ENCODE measurements at places on chromosomes 12 and 14. TPM values are rescaled to one million over a fixed set of nuclear protein-coding genes. Genes with fewer than 3 reads are reported as not detected.
A peak's percentile ranks its signal among the peaks of the same experiment; 100 is the strongest.

DNA sequence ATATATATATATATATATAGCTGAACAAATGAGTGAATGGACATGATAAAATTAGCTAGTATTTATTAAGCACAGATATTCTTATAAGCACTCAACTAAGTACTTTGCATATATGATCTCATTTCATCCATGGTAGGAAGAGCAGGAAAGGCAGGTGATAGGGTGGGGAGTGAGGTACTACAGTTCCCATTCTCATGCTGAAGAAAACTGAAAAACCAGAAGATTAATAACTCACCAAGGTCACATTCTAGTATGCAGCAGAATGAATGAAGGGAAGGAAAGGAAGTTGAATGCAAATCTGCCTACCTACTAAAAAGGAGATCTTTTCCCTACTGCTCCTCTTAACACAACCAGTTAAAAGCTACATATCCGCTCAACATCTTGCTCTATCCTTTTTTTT is 298.1 kb upstream of the TMPO start:
- H3K27ac ChIP-seq, result no peak overlapping the region
- H3K27me3 ChIP-seq, result no peaks in the 10 kb centered on the region
- no peak for DNase-seq
- no peaks in the 10 kb centered on the region for H3K36me3 ChIP-seq

GRCh38 chr14:69232388-69232787 is 27.6 kb upstream of the GALNT16 start:
- no peak for DNase-seq
- H3K36me3 ChIP-seq, result peaks cover 8% of the 10 kb centered on the region
- H3K27me3 ChIP-seq, result no peaks in the 10 kb centered on the region
- H3K27ac ChIP-seq, result no peak overlapping the region
- H3K4me1 ChIP-seq, result peaks cover under 1% of the 10 kb centered on the region
- H3K4me3 ChIP-seq, result no peak overlapping the region

DNA sequence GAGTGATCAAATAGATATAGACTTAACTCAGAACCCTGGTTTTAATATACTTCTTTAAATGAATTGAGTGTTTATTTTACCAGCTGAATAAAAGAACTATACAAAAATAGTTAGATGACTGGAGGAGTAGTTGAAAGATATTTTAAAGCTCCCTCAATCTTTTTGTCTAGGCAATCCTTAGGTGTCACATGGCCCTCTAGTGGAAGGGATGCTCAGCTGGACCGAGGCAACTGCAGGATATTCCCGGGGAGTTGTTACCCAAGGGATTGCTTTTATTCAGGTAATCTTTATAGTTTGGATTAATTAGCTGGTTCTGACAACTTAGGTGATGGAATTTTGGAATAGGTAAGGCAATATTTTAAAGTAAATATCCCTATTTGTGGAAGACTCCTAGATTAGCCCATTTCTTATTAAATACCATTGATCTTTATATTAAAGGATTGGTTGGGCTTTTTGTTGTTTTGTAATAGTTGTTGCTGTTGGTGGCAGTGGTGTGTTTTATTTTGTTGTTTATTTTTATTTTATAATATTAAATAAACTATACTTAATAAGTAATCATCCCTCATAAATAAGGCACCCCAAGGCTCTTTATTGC is 57.1 kb downstream of the ZDHHC17 start:
- H3K27ac ChIP-seq, result no peak overlapping the region
- H3K36me3 ChIP-seq, result no peaks in the 10 kb centered on the region
- H3K4me3 ChIP-seq, result no peak overlapping the region
- no peaks in the 10 kb centered on the region for H3K4me1 ChIP-seq

GRCh38 chr14:44135972-44136371 is 371.1 kb downstream of the FSCB start:
- H3K27ac ChIP-seq, result no peak overlapping the region
- no peak for DNase-seq
- H3K4me3 ChIP-seq, result no peak overlapping the region

The PTCSC3 gene
- not detected for polyA plus RNA-seq

The SLC17A8 gene
- not detected for polyA plus RNA-seq

DNA sequence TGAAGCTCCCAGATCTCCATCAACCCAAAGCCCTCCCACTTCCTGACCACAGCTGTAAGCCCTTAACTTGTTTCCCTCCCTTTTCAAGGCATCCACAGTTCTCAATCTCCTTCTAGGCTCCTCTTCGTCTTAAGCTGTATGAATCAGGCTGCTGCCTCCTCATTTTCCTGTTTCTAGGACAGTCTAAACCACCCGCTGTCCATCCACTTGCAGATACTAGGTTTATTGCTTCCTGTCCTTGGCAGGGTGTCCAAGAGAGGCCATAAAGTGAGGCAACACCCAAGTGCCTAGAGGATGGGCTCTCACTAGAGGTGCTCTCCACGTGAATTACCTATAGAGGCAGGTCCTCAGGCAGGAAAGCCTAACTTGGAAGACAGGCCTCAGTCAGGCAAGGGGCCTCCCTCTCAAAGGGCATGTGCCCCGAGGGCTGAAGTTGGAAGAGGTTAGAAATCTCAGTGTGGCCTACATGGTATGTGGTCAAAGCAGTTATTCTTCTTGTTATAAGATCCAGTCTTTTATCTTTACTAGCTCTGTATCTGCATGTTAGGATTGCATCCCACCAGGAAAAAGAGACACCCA is 8.8 kb upstream of the TMEM106C start:
- H3K27ac ChIP-seq, result no peak overlapping the region
- no peak for DNase-seq

- no peak for DNase-seq
- H3K4me1 ChIP-seq, result peaks cover 21% of the 10 kb centered on the region
- no peak overlapping the region for H3K27ac ChIP-seq
- H3K36me3 ChIP-seq, result peaks cover 4% of the 10 kb centered on the region
- H3K27me3 ChIP-seq, result no peaks in the 10 kb centered on the region
- H3K4me3 ChIP-seq, result no peak overlapping the region
Measured at GRCh38 chr12:29702972-29703371, 80.8 kb downstream of the TMTC1 start.

GRCh38 chr12:6563448-6564050 is 4.5 kb downstream of the NOP2 start:
- H3K4me3 ChIP-seq, result no peak overlapping the region
- no peaks in the 10 kb centered on the region for H3K27me3 ChIP-seq
- H3K4me1 ChIP-seq, result peaks cover 5% of the 10 kb centered on the region
- peak; percentile 74 for DNase-seq
- peaks cover 86% of the 10 kb centered on the region for H3K36me3 ChIP-seq

- H3K4me3 ChIP-seq, result no peak overlapping the region
- H3K27me3 ChIP-seq, result no peaks in the 10 kb centered on the region
- no peak for DNase-seq
- no peaks in the 10 kb centered on the region for H3K36me3 ChIP-seq
- no peak overlapping the region for H3K27ac ChIP-seq
Measured at GRCh38 chr14:102804858-102805257, 27.6 kb downstream of the TRAF3 start.

DNA sequence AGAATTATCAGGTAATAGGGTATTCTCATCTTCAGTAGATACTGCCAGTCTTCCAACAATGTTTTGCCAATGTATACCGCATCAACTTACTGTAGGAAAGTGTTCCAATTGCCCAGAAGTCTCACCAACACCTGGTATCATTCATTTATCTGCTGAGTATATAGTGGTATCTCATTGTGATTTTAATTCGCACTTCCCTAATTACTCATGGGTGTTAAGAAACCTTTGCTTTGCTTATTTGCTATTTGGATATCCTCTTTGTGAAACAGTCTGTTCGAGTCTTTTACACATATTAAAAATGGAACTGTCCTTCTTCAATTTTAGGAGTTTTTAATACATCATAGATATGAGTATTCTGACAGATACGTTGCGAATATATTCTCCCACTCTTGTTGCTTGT is 6.1 kb downstream of the TM7SF3 start:
- no peak overlapping the region for H3K27ac ChIP-seq
- no peaks in the 10 kb centered on the region for H3K36me3 ChIP-seq
- peaks cover 17% of the 10 kb centered on the region for H3K4me1 ChIP-seq
- no peak overlapping the region for H3K4me3 ChIP-seq
- DNase-seq, result no peak
- H3K27me3 ChIP-seq, result no peaks in the 10 kb centered on the region

The NOXRED1 gene
- 0.13 TPM for polyA plus RNA-seq

DNA sequence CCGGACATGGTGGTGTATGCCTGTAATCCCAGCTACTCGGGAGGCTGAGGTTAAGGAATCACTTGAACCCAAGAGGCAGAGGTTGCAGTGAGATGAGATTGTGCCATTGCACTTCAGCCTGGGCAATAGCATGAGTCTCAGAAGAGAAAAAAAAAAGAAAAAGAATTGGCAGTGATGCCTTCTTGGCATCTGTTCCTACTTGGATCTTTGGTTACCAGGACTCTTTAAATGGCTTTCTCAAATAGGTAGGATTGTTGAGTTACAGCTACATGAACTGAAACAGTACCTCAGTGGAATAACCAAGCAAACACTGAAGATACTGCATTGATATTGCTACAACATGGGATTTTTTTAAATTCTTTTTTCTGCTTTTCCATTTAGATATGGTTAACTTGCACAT is 136.8 kb downstream of the SAMD4A start:
- H3K27ac ChIP-seq, result peak overlapping the region; percentile 88
- no peak for DNase-seq
- H3K36me3 ChIP-seq, result peaks cover 5% of the 10 kb centered on the region
- H3K27me3 ChIP-seq, result no peaks in the 10 kb centered on the region

DNA sequence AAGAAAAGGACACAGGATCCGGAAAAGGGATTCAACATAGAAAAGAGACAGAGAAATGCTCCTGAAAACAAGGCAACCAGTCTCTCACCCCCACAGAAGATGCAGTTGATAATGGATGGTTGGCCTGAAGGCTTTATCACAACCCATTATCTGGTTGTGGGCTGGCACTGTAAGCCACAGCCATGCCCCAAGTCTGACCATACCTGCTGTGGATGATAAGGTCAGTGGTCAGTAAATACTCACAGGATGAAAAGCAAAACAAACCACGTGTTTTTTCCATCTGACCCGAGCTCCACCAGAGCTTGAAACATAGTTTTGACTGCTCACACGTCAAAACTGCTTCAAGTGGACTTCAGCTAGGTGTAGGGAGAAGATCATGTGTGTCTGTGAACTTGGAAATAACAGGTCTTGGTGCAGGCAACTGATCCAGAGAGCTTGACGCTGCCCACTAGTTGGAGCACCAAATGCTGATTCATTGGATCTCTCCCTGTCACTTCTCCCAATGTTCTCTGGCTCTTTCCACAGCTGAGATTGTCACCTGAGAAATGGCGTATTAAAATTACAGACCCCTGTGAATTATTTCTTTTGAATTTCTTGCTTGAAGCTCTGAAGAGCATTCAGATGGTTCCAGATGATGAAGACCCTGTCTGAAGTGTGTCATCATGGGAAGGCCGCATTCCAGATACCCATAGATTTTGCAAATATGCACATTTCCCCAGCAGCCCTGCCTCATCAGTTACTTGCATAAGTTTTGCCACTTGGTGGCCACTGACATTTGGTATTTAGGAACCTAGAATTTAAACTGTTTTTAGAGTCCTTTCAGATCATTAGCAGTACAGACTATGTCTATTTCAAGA is 8.5 kb downstream of the TMEM233 start:
- no peak overlapping the region for H3K4me3 ChIP-seq
- no peak for DNase-seq

The GYS2 gene
- polyA plus RNA-seq, result not detected

DNA sequence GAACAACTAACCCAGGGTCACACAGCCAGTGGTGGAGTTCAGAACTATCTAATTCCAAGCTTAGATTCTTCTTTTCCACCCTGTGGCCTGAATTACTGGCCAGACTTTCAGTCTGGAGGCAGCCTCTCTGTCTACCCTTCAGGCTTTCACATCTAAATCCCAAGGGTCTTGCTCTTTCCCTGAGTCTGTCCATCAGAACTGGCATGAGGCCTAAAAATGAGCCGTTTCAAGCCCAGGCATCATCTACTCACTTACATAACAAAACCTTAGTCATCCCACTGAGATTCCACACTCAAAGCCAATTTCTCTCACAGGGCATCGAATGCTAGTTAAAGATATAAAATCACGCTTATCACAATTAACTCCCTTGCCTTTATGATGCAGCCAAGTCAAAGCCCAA is 1.3 kb upstream of the PTGDR start:
- no peaks in the 10 kb centered on the region for H3K36me3 ChIP-seq
- no peak overlapping the region for H3K4me3 ChIP-seq
- H3K4me1 ChIP-seq, result no peaks in the 10 kb centered on the region
- H3K27me3 ChIP-seq, result peaks cover 35% of the 10 kb centered on the region

DNA sequence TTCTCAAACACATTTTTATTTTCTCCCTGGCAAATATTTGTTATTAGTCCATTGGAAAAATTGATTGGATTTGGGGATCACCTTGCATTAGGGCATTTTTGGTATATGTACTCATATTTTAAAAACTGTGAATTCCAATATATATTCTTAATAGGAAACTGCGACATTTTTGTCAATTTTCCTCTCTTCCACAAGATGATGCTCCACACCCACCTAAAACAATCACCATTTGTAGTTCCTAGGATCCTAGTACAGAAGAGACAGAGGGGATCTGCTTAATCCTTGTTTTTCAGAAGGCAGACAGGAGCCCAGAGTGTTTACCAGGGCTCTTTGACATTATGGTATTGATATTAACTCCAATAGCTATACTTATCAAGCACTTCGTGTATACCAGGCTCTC is 22.8 kb upstream of the OASL start:
- H3K4me3 ChIP-seq, result no peak overlapping the region
- peaks cover 3% of the 10 kb centered on the region for H3K27me3 ChIP-seq
- no peak overlapping the region for H3K27ac ChIP-seq
- no peak for DNase-seq

GRCh38 chr12:131863711-131864396 is 30.6 kb upstream of the ULK1 start:
- no peak overlapping the region for H3K27ac ChIP-seq
- no peaks in the 10 kb centered on the region for H3K4me1 ChIP-seq
- H3K36me3 ChIP-seq, result no peaks in the 10 kb centered on the region
- DNase-seq, result no peak

GRCh38 chr14:73188501-73188911 is 48.8 kb upstream of the PAPLN start:
- H3K27me3 ChIP-seq, result no peaks in the 10 kb centered on the region
- H3K4me3 ChIP-seq, result no peak overlapping the region
- H3K36me3 ChIP-seq, result peaks cover 62% of the 10 kb centered on the region
- peak; percentile 69 for DNase-seq
- peak overlapping the region; percentile 52 for H3K27ac ChIP-seq

GRCh38 chr12:9651265-9651729 is 18.2 kb upstream of the CLEC2D start:
- H3K4me3 ChIP-seq, result no peak overlapping the region
- DNase-seq, result no peak
- peaks cover 9% of the 10 kb centered on the region for H3K4me1 ChIP-seq
- peak overlapping the region; percentile 79 for H3K27ac ChIP-seq

The DPF3 gene
- polyA plus RNA-seq, result 10.2 TPM

The PRICKLE1 gene
- polyA plus RNA-seq, result 0.37 TPM

The TAS2R30 gene
- polyA plus RNA-seq, result not detected

The NANOG gene
- polyA plus RNA-seq, result not detected

Data from psoas muscle (tissue), 8 donors.